NCI-H1105 (cell line): ENCODE measurements at places on chromosomes 5 and 9.
A peak's percentile ranks its signal among the peaks of the same experiment; 100 is the strongest.

DNA sequence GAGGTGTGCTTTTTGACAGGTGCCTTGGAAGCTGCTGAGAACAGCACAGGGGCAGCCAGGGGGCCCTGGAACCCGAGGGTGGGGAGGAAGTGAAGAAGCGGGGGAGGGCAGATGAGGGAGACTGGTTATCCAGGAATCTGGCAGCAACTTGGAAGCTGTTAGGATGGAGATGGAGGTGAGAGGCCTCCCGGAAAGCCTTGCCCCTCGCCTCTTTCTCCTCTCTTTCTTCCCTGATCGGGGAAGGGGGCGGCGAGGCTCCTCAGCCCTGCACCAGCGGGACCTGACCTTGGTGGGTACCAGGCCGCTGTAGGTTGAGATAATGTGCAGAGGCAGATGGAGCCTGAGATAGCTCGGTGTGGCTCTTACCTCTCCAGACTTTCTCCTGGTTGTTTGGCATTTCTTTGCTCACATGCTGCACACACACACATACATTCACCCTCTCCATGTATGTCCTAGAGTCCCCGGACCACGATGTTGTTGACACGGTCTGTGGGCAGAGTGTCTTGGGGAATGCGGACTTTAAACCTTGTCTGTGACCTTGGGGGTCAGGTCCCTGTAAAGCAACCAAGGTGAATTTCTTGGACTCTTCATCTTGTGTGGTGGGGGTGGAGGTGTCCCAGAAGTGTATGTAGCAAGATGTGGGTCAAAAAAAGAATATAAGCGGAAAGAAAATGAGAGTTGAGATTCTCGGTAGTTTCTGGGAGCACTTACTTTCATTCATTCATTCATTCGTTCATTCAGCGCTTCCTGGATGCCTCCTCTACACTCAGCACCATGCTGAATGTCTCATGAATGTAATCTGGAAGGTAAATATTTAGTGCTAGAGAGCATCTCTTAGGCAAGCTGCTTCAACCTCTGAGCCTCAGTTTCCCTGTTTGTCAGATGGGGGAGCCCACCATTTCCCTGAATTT lies 1.6 kb downstream of the WWC1 start:
- no peak for DNase-seq

DNA sequence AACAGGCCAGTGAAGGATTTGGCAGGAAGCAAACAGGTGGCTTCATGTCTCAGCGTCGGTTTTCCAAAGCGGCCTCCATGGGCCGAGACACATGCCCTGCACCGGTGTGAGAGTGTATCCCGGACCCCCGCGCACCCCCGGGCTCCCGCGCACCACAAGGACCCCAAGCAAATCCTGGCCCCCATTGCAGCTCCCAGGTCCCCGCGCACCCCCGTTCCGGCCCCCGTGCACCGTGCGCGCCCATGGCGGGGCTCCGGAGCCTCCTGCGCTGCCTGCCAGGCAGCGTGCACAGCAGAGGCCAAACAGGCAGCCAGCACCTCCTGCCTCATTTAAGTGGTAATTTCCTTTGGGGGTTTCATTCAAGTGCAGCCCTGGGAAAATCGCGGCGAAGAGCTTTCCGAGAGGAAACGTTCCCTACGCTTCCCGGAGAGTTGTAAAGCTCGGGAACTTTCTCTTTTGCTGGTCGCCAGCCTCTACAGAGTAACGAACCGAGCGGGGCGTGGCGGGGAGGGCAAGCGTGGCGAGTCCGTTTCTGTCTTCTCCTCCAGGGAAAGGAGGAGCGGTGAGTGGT lies 145.5 kb upstream of the SLC24A2 start:
- no peak for DNase-seq

GRCh38 chr5:107040907-107041306 lies 629.8 kb downstream of the EFNA5 start:
- no peak for DNase-seq

DNA sequence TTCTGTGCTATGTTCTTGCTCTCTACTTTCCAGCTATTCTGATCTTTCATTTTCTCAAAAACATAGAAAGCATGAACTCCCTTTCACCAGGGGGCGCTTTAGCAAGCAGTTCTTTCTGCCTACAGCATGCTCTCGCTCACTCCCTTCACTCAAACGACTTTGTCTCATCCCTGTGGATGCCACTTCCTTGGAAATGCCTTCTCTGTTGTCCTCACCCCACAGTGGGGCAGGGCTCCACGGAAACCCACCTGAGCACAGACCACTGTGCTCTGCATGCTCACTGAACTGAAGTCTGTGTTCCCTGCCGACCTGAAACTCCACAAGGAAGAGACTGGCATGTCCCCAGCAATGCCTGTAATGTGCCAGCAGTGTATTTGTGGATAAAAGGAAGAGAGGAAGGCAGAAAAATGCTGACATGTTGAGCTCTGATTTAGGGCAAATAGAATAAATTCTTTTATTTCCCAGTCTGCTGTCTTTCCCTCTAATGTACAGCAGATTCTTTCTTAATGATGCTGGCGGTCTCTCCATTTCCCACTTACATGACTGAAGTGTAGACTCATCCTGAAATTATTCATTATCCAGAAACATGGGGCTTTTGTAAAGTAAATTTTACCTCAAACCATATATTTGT lies 4.9 kb upstream of the ROR2 start:
- no peak for DNase-seq

- peak; percentile 26 for DNase-seq
Observed at GRCh38 chr9:90914868-90915483, 113.4 kb downstream of the SYK start.

DNA sequence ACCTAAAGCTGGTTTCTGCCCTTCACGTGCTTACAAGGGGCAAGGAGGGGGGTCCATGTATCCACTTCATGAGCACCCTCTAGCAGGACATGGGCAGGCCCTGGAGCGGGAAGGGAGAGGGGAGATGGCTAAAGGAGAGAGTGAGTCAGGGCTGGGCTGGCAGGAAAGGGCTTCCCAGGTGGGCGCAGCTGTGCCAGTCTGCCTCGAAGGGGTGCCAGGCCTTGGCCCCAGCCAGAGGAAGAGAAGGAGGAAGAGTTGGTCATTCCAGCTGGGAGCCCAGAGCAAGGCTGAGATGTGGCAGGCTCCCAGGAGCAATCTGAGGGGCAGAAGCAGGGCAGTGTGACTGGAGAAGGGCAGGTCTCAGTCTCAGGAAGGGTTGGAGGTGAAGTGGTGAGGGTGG lies 24.7 kb downstream of the TRIM14 start:
- no peak for DNase-seq

- DNase-seq, result no peak
Observed at GRCh38 chr5:114935490-114935889, 234.2 kb downstream of the TRIM36 start.

- DNase-seq, result no peak
Observed at GRCh38 chr9:130955947-130956621, 17.0 kb upstream of the FIBCD1 start.

GRCh38 chr5:171945066-171945465 lies 61.4 kb downstream of the FBXW11 start:
- DNase-seq, result no peak

DNA sequence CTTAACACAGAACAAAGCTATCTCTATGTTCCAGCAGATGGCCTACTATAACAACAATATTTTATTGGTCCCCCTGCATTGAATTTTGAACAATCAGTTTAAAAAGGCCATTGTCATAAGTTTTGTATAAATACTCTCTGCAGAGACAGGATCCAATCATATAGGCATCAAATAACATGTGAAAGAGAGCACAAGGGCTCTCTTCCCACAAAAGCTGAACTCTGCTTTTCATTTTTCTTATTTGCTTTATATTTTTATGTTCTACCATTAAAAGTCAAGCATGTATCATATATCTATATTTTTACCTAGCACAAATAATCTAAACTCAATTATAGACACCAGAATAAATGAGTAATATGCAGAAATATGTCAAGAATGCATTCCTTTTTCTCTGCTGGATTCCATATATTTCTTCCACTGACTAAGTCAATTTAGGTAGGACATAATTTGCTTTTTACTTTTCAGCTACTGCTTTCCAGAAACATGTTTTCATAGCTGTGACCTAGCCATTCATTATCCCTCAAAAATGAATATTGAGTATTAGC lies 143.6 kb downstream of the CDH9 start:
- DNase-seq, result no peak

DNA sequence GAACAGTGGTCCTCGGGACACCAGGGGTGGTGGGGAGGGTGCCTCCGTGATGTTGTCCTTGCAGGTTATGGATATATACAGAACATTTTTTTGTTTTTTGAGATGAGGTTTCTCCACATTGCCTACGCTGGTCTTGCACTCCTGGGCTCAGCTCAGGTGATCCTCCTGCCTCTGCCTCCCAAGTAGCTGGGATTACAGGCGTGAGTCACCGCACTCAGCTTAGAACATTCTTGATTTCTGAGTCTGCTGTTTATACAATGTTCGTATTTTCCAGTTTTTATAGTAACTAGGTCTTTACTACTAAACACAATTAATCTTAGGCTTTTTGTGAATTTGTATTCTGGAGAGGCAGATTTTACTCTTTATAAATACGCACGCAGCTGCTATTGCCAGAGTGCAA lies 6.0 kb downstream of the PMPCA start:
- DNase-seq, result no peak

DNA sequence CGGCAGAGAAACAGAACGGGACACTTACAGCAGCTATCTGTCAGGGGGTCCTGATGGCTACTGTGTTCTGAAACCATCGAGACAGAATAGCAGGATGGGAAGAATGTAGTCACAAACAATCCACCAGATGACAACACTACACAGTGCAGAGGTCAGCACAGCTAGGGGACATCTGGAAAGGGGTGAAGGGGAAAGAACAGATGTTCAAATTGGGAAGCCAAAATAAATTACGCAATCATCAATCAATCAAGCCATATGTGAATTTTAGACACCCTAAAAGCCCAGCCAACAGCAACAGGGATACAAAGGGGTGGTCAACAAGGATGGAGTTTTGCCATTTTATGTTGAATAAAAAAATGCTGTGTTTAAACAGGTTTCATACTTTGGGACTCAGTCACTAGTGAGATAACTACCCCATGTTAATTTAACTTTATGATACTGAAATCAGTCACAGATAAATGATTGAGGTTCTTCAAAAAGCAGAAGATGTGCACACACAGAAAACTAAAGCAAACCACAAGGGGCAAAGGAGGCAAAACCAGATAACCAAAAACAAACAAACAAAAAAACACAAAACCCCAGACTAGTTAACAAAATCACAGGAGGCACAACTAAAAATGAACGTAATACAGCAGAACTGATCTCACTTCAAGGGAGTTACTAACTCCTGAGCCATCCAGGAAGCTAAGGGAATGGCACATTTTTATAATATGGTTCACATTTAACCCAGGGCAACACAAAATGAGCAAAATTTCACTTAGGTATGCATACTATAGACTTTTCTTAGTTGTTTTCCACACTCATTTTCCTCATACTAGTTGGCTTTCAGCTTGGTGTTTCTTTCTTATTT lies 65.9 kb downstream of the HABP4 start:
- DNase-seq, result no peak
